Kidney glomerular epithelial cell (primary cell): ENCODE measurements at places on chromosomes 7 and 10.
A peak's percentile ranks its signal among the peaks of the same experiment; 100 is the strongest.

DNA sequence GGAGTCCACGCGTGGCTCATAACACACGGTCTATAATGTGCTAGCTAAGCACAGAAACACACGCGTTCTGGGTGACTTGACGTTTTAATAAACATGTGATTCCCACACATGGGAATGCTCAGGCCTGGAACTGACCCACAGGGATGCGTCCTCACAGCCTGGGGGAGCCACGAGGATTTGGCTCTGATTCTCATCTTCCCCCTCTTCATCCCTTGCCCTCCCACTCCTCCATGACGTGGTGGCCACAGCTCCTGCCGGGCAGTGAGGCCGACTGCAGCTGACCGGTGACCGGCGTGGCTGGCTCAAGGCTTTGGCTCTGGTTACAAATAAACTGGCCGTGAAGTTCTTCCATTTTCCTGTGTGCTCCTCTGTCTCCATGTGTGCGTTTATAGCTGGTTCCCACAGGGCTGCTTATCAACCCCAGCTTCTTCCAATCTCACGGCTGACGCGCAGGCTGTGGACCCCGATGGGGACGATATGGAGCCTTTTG, 40.9 kb upstream of the KLF6 start:
- DNase-seq = no peak

DNA sequence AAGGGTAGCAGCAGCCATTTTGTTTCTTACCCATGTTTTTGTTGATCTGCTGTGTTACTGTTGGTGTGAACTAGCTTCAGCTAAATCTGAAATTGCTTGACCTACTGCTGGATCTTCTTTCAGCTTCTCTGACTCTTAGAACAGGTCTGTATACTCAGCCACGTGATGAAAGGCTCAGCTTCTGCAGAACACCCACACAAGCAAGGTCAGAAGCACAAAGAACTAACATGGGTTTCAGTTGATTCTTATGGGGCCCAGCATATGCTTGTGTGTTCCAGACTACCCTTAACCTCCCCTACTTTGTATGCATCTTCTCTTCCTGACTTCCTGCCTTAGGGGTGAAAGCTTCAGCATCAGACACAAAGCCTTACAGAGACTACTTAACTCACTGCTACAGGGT, 186.8 kb downstream of the HGF start:
- DNase-seq = no peak

DNA sequence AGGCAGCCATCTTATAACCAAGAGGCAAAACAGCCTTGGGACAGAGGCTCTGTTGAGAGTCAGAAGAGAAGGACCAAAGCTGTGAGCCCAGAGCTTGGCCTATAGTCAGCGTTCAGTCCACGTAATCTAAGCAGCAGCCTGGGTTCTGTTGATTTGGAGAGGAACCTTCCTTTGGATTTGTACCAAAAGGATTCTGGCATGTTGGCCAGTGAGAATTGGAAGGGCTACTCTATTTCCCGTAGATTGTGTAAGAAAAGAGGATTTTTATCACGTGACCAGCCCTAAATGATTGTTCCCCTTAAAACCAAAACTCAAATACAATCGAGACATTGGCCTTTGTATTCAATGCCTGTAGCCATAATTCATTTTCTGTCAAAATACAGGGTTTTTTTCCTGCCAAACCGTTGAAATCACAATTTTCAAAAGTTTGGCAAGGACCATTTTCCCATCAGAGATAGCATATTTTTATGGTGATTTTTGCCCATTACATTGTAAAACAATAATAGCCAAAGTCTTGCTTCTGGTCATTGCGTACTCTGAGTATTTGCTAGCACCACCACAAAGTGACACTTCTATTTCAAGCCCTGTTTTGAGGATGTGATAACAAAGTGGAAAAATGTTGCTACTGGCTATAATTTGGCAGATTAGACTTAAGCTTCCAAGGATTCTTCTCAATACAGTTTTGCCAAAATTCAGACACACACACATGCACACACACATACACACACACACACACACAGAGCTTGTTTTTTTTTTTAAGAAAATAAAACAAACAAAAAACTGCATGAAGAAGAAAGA, 23.1 kb upstream of the BMPER start:
- DNase-seq = no peak

GRCh38 chr10:18607503-18608378, 43.6 kb downstream of the NSUN6 start:
- peak; percentile 23 for DNase-seq

- DNase-seq = no peak
These were observed 127.2 kb downstream of the CELF2 start for GRCh38 chr10:11144626-11145494.

- DNase-seq = peak; percentile 39
These were observed 41.8 kb downstream of the NDUFB2 start for GRCh38 chr7:140738280-140738679.

- DNase-seq = no peak
These were observed 4.6 kb downstream of the FOXL3 start for GRCh38 chr7:294440-295154.

GRCh38 chr7:112594397-112594796, 113.6 kb downstream of the LSMEM1 start:
- DNase-seq = no peak

GRCh38 chr7:151080067-151080521, 515 bp downstream of the FASTK start:
- no peak for DNase-seq

DNA sequence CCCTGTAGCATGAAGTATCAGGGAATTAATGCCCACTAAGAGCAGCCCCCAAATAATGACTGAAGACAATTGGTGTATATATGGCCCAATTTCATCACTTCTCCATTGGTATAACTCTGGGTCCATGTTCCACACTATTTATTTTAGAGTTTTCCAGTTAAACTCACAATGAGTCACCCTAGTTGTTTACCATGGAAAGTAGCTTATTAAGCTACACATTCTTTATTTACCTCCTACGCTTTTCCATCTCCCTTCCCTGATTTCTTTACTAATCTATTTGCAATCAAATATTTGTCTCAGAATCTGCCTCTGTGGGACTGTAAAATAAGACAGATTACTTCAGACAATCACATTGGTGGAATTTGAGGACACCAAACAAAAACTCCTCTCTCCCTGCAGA, 655.6 kb downstream of the SORCS1 start:
- DNase-seq = no peak

GRCh38 chr7:30931929-30932540, 20.4 kb downstream of the AQP1 start:
- DNase-seq = no peak

GRCh38 chr7:22979251-22979650, 34.7 kb downstream of the HYCC1 start:
- DNase-seq = no peak

- DNase-seq = no peak
These were observed 34.6 kb upstream of the AP5Z1 start for GRCh38 chr7:4740796-4741195.

DNA sequence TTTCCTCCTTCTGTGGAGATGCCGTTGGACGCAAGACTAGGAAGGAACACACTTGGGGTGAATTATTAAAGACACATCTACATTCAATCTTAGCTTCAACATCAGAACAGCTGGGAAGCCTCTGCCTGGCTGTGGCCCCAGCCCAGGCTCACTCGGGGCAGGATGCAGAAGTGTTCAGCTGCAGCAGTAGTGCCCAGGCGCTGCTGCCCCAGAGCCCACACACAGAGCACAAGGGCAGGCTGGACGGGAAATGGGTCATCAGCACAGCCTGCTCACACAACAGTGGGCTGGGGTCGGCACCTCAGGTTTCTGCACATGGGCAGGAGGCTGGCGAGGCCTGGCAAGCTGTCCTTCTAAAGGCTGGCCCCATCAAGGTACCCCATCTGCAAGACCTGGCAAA, 42.5 kb downstream of the NOD1 start:
- DNase-seq = no peak

DNA sequence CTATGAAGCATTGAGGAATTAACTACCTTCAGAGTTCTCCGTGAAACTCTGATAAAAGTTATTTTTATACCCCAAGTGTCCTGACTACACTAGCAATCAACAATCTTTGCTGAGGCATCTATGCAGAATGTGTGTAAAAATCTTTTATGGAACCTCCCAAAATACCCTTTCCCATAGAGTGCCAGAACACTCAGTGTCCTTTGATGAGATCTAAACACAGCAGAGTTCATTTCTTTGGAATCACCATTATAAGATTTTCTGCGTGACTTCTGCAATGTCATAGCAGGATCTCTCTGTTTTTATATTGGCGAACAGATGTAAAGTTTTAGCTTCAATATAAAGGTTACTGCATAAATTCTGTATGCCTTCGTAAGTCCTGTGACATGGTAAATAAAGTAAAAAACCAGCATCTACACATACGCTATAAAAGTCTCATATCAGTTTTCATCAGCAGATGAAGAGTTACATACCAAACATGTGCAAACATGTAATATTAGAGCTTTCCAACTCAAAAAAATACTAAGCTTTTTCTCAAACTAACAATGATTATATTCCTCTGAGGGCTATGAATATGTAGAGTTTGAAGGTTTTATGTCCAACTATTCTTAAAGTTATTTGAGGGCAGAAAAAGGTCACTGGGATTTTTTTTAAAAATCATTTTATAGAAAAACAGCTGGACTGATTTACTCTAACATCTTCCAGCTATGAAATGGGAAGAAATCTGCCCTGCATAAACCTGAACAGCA, 67.2 kb downstream of the SKIDA1 start:
- DNase-seq = no peak

- DNase-seq = no peak
These were observed 45.6 kb downstream of the PDGFA start for GRCh38 chr7:473870-474604.

- DNase-seq = no peak
These were observed 29.5 kb upstream of the INHBA start for GRCh38 chr7:41732436-41732785.

GRCh38 chr7:150945853-150946420, 32.2 kb downstream of the KCNH2 start:
- peak; percentile 57 for DNase-seq

GRCh38 chr10:89245802-89246201, 5.8 kb downstream of the LIPA start:
- no peak for DNase-seq

DNA sequence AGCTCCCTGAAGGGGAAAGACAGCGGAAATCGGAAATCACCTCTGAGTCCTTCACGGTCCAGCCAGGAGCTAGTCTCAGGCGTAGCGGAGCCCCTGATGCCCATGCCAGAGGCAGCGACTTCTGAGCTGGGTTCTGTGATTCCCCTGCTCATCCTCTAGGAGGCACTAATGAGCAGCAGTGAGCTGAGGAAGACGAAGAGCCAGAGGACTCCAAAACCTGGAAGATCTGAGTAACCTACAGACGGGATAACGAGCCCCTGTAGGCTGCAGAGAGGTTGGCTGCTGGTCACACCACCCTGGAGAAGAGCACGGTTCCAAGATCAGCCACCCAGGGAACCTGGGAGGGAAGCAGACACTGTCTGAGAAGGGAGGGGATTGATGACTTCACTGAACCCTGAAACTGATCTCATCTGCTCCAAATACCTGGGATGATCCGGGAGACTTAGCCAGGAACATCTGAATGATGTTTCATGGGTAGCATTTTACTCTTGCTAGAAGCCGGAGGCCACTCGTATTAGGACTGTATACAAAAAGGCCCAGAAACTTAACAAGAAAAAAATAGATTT, 304.1 kb downstream of the PAXIP1 start:
- no peak for DNase-seq

DNA sequence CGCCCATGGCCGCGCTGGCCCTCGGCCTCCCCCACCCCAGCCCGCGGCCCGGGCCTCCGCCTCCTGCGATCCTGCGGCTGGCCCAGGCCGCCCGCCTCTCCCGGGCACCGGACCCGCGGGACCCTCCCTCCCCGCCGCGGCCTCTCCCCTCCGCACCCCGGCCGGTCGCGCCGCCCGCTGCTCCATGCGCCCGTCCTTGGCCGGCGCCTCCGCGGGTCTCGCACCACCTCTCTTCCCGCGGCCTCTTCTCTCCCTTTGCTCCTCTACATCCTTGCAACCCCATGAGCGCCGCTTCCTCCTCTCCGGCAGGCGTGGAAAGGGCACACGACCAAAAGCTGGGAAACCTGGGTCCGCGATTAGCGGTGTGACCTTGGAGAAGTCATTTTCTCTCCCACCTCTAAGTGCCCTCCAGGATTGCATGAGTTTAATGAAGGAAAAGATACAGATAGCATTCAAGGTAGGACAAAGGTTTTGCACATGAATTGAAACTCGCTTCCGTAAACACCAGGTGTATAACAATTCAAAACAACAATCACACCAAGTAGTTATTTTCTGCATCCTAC, 448 bp upstream of the SRPK2 start:
- DNase-seq = no peak

GRCh38 chr10:79610601-79611191, at the start of gene SFTPA1:
Gene SFTPA1, plus strand, starts transcription at chr10:79610939. Its CDS starts 887 bp downstream, at chr10:79611826.
- DNase-seq = no peak

DNA sequence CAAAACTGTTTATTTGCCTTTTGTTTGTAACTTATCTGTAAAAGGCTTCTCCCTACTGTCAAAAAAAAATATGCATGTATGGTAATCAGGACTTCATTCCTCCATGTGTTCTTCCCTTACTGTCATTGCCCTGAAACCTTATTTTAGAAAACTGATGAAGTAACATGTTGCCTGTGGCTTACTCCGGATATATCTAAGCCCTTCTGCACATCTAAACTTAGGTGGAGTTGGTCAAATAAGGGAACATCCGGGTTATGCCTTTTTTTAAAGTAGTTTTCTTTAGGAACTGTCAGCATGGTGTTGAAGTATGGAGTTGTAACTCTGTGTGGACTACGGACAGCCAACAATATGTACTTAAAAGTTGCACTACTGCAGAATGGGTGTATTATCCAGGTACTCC, 6.2 kb downstream of the SAR1A start:
- DNase-seq = no peak

- no peak for DNase-seq
These were observed 21.3 kb downstream of the PTPN12 start for GRCh38 chr7:77558284-77558967.

DNA sequence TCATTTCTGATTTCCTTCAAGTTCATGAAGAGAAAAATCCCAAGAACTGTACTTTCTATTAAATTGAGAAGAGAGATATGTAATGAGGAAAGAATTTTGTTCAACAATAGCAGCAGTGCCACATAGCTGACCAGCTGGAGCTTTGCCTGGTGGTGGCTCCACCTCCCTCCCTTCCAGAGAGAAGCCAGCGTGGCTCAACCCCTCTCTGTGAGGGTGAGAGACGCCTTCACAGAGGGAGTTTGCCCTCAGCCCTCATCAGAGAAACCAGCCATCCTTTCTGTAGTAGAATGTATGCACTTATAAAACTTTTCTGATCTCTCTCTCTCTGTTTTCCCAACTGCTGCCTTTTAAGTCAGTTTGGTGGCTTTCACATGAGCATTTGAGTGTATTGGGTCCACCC, 20.5 kb upstream of the COL1A2 start:
- peak; percentile 70 for DNase-seq

DNA sequence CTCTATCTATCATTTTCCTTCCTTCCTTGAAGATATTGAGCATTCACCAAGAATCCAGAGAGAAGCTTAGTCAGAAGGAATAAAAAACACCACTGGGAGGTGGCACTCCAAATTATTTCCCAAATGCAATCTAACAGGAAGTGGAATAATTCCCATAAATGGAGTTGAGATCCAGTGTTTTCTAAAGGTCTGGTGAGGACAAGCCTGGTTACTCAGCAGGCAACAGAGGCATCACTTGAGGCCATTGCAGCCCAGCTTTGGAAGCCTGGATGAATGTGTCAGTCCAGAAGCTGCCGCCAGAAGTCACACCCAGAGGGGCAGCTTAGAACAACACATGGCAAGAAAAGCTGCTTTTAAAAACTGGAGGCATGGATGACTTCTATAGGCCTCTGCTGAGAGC, 288.9 kb upstream of the KLF6 start:
- no peak for DNase-seq

- DNase-seq = no peak
These were observed 80.2 kb downstream of the RNF216 start for GRCh38 chr7:5701085-5701914.

- DNase-seq = no peak
These were observed 1.9 kb downstream of the ANTXRL start for GRCh38 chr10:46288601-46289206.
